B cell (primary cell): ENCODE measurements at places on chromosomes 16 and 17. TPM values are rescaled to one million over a fixed set of nuclear protein-coding genes. Genes with fewer than 3 reads are reported as not detected.

KRTAP29-1 gene
- polyA plus RNA-seq = 0.43 TPM in 1 of 2 replicates, not detected in the other

DPEP1 gene
- polyA plus RNA-seq = not detected in 2 replicates

- DNase-seq = no peak
Observed at GRCh38 chr16:8826278-8826879, 28.7 kb downstream of the PMM2 start.

DNA sequence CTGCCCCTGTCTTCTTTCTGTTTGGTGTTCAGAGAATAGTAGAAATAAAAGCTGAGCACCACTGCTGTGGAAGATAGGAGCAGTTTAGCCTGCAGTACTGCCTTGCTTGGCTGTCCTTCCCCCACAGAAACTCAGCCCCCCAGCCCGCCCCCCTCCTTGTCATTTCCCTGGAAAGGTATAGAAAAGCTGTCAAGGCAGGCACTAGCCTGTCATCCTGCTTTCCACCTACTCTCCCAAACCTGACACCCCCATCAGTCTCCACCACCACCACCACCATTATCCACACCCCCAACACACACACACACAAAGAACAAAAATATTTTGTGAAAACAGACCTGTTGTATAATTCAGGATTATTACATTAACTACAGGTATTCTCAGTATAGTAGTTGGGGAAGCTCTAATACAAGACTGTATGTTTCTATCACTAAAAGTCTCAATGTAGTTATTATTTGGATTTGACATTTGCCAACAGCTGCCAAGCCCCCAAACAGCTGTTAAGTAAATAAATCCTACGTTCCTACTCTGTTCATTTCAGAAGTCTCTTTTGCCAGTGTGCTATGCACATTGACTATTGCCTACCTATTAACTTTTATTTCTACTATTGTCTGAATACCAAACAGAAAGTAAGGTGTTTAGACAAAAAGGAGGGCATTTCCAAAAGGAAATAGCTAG, 128.8 kb downstream of the CYB561 start:
- DNase-seq = no peak

DNA sequence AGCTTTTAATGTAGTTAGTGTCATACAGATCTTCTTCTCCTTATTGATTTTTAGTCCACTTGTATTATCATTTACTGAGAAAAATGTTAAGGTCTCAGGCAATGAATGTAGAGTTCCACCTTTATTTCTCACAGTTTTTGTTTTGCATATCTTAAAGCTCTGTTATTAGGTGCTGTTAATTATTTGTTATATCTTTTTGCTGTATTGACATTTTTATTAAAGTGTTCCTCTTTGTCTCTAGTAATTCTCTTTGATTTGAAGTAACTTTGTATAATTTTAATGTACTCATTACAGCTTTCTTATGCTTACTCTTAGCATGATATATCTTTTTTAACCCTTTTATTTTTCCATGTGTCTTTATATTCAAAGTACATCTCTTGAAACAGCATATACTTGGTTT, 22.4 kb upstream of the USP43 start:
- DNase-seq = no peak

DNA sequence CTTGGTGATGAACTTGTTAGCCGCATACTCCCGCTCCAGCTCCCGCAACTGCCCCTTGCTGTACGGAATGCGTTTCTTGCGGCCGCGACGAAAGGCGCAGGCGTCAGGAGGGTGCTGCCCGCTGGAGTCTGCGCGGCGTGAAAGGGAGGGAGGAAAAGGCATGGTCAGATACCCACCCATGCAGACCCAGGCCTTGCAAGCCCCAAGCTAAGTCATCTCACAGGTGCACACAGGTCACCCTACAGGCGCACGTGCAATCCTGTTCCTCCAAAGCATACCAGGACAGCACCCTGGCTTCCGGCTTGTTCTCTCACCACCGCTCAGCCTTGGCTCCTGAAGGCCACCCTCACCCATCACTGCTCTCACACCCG, 1.6 kb downstream of the HOXB13 start:
- peak; percentile 43 for DNase-seq
